Dermis microvascular lymphatic vessel endothelial cell (primary cell): ENCODE measurements at places on chromosomes 3 and 15. TPM values are rescaled to one million over a fixed set of nuclear protein-coding genes. Genes with fewer than 3 reads are reported as not detected.

DNA sequence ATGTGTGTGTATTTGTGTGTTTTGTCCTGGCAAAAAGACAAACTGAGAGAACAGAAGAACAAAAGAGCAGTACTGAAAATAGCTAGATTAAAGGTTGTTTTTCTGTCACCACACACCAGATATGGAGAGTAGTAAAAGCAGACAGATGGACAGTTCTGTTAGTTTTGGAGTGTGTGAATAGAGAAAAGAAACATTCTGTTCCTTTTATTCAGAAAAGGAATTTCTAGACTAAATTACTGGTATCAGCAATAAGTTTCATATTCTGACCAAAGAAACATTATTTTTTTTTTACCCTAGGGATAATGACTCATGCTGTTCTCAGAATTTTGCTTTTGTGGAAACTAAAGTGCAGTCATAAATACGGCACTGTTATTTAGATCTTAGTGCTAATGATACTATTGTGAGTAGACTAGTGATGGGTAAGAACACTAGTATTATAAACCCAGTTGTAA is 32.9 kb downstream of the PIK3CA start:
- DNase-seq = peak; percentile 60

DNA sequence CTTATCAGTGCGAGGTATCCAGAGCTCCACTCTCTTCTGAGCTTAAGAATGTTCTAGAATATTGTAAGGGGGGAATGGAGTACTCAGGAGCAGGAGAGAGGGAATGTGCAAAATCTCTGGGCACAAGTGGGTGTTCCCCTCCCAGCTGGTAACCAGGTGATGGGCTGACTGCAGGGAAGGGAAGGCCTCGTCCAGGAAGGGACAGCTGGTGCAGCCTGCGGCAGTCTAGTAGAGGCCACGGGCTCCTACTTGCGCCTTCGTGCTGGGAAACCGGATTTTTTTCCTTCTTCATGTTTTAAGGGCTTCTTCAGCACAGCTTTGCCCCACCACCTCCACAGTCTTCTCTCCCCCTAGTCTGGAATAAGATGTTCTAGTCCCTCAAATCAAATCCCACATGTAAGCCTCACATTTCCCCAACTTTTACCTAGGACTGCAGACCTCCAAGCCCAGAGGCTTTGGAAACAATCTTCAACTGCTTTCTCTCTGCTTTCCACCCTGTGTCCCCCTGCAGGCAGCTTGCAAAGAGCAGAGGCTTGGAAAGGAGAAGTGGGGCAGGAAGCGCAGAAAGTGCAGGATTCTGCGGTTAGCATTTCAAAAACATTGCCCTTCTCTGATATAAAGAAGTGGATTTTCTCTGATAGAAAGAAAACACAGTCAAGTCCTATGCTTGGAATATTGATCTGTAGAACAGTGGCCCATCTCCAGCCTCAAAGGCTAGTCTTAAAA is 11.9 kb upstream of the CGNL1 start:
- DNase-seq = no peak

DNA sequence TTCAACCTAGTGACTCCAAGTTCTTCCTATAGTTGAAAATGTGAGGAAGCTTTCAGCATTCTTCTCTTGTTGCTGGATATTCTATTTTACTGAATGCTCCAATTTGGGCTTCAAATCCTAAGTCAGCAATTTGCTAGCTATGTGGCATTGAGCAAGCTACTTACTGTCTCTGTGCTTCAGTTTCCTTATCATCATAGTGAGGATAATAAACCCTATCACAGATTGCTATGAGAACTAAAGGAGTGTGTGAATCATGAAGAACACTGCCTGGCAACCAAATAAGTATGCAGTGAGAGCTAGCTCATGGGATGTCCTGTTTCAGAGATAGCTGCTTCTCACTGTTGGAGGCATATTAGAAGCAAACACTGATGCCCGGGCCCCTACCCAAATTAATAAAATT is 163.8 kb upstream of the CDIN1 start:
- no peak for DNase-seq

- DNase-seq = no peak
These were observed 53.0 kb downstream of the THSD4 start for GRCh38 chr15:71168166-71168834.

Gene MUC4
- not detected in 2 replicates for total RNA-seq

Gene CHRNA3
- total RNA-seq = under 0.01 TPM in 1 of 2 replicates, not detected in the other

DNA sequence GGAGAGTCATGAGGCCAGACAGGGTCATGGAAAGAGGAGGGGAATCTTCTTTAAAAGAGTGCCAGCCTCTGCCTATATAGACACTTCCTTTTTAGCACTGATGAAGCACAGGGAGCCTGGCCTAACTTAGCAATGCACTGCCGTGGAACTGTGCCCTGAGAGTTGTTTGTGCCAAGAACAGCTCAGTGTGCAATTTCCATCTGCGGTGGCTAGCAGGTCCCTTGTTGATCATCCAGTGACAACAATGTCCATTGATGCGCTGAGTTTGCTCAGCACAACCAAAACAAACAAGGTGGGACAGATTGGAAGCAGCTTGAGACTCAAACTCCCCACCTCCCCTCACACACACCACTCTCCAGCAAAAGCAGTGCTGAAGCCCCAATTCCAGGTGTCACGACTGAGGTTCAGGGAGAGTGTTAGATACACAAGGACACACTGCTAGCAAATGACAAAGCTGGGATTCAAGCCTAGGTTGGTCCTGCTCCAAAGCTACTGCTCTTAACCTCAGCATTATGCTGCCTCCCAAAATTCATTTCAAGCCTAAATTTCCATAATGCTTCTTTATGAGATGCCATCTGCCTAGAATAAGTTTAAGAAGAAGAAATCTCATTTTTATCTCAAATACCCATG is 316.6 kb upstream of the UBE2E2 start:
- peak; percentile 7 for DNase-seq

DNA sequence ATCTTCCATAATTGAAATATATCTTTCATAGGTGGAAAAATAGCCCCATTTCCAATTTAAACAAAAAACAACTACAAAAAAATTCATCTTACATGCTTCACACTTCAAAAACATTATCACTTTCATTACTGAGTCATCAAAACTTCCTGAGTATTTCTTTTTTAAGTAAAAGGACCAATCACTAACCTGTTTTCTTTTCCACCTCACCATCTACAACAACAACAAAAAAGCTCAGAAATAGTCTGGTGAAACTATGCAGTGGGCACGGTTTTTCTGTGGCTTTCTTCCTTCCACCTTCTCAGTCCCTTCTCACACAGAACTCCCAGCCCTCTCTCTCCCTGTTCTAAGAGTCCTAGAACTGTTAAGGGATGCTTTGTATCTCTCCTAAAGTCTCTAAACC is 20.3 kb upstream of the TNIK start:
- peak; percentile 59 for DNase-seq

Gene HRG
- total RNA-seq = not detected in 2 replicates

GRCh38 chr3:146524961-146525360 is 19.4 kb downstream of the PLSCR1 start:
- DNase-seq = no peak

DNA sequence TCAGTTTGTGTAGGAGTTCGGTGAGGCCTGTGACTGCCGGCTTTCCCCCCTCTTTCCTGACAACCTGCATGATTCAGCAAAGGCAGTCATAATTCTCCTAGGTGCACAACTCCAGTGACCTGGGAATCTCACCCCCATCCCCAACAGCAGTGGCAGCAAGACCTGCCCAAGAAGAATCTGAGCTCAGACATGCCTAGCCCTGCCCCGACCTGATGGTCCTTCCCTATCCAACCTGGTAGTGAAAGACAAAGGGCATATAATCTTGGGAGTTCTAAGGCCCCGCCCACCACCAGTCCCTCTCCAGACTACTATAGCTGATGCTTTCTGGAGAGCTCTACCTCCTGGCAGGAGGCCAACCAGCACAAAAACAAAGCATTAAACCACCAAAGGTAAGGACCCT is 44.2 kb upstream of the ZBED2 start:
- DNase-seq = no peak

DNA sequence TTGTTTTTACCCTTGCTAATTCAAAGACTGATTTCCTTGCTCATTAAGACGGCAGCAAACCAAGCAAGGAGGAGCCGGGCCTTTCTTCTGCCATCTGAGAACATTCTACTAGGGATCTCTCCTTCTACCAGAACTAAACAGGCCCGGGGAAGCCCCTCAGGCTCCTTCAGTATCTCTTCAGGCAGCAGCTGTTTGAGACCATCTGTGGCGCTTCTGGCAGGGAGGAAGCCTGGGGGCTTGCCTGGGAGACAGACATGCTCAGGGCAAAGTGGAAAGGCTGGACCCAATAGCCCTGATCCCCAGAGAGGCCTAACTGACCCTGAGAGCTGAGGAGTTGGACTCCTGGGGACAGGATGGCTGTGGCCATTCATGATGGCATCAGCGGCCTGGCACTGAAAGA is 67.9 kb downstream of the FEM1B start:
- DNase-seq = no peak

GRCh38 chr15:25810631-25811091 is 52.5 kb downstream of the ATP10A start:
- no peak for DNase-seq

GRCh38 chr3:89145995-89146394 is 38.6 kb downstream of the EPHA3 start:
- DNase-seq = no peak

DNA sequence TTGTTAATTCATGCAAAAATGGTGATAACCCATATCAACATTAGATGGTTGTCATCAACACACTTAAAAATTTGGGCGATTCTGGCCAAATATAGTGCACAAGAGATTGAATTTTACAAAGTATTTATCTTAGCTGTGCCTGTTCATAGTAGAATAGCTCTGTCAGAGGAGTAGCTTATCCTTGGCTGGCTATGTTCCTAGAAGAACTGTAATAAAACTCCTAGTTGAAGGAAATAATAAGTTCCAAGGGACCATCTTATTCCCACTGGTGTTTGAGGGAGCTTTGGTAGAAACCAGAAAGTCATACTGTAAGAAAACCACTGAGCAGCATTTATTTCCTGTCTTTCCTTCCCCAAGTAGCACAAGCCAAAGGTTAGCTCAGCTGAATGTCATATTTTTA is 201.8 kb downstream of the GRM7 start:
- no peak for DNase-seq

Gene GATA2
- 6.7 and 14.7 TPM in 2 replicates for total RNA-seq

Gene LRRC2
- under 0.01 and 0.13 TPM in 2 replicates for total RNA-seq
